ENCODE measurements at places on chromosomes 2 and 18.
A peak's percentile ranks its signal among the peaks of the same experiment; 100 is the strongest.

DNA sequence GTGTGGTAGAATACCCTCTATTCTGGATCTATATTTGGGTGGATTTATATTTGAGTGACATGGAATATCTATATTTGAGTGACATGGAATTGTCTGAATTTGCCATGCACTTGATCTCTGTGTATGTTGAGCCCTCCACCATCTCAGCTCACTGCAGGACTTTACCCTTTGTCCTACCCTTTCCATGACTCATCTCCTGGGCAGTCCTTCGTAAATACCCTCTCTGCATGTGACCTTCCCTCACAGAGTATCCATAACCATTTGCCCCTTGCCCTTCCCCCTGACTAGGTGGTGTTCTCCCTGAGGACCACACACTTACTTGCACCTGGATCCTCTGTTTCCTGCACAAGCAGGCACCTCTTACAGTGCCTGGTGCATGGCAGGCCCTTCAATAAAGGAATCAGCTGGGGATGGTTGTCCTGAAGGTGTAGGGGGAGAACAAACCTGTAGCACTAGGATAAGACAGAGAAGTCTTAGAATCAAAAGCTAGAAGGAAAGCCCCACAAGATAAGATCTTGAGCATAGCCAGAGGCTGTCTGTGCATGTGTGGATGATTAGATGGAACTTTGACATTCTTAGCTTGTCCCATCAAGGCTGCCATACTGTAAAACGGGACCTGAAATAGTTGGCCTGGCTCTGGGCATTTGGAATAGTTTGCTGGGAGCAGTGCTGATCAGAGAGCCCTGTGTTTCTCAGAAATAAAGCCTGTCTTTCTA, 230.4 kb downstream of the FHOD3 start:
- DNase-seq, result no peak

DNA sequence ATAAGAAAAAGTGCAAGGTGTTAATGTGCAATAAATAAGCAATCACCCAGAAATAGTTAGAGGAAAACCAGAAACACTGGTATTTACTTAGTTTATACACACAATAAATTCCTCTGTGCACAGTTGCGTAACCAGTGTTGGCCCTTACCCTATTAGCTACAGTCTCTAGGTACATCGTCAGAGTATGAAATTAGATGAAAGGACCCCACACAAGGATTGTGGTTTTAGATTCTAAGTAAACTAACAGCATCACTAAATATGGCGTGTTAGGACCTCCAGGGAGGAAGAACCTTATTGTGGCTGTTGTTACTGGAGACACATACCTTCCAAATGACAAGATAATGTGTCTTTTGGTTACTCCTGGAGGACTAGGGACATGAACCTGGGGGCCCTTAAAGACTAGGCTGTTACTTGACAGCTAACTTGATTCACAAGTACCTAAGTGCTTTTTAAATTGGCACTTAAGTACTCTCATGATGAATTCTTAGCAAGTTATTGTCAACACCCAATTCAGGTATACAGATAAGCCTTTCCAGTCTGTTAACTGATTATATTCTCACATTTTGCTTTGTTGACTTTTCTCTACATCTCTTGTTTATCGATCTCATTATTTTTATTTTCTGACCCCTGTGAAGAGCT, 115.3 kb downstream of the FEZ2 start:
- no peak for DNase-seq

DNA sequence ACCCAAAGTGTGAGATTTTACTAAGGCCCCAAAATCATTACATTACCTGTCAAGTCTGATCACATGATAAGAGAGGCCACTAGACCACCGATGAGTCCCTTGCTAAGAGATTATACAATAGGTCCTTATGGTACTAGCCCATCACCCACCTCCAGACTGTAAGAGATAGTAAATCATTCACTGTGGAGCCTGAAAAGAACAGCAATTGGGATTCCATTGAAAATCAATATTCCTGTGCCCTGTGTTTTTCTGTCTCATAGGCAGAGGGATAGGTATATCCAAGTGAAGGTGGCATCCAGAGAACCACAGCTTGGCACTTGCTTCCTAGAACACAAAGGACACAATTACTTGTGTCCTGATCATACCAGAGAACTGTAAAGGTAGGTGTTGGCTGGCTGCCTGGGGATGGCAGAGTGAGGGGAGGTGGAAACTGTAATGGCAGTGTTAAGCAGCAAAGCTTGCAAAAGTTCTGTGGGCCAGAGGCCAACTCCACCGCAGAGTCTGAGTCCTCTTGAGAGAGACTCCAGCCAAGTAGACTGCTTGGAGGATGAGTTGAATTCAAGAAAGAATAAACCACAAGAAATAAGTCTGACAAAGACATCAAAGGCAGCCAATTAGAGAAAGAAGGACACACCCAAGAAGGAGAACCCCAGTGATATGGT, 102.0 kb upstream of the PIEZO2 start:
- DNase-seq, result no peak

GRCh38 chr2:171279983-171280790, 119.5 kb upstream of the TLK1 start:
- no peak for DNase-seq

DNA sequence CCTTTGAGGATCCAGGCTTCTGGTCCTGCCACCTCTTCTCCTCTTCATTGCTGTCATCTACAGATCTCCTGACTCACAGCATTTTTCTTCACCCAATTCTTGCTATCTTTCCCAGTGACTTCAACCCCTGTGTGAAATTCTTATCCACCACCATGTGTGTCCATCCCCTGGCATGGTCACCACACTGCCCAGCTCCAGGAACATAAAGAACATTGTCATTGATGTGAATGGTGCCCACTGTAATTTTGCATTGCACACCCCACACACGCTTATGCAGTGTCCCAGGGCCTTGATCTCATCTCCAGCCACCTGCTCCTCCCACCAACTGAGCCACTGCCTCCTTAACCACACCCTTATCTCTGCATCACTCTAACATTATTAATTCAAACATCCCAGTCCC, 85.3 kb downstream of the C1D start:
- DNase-seq, result no peak

GRCh38 chr18:49613641-49614151, 51.8 kb downstream of the LIPG start:
- no peak for DNase-seq

GRCh38 chr2:118642501-118642900, 204.9 kb downstream of the EN1 start:
- DNase-seq, result no peak

- DNase-seq, result no peak
These were observed 1011.8 kb upstream of the CDH2 start for GRCh38 chr18:29188760-29189159.

GRCh38 chr18:62825382-62825781, 110.0 kb downstream of the PHLPP1 start:
- DNase-seq, result no peak

DNA sequence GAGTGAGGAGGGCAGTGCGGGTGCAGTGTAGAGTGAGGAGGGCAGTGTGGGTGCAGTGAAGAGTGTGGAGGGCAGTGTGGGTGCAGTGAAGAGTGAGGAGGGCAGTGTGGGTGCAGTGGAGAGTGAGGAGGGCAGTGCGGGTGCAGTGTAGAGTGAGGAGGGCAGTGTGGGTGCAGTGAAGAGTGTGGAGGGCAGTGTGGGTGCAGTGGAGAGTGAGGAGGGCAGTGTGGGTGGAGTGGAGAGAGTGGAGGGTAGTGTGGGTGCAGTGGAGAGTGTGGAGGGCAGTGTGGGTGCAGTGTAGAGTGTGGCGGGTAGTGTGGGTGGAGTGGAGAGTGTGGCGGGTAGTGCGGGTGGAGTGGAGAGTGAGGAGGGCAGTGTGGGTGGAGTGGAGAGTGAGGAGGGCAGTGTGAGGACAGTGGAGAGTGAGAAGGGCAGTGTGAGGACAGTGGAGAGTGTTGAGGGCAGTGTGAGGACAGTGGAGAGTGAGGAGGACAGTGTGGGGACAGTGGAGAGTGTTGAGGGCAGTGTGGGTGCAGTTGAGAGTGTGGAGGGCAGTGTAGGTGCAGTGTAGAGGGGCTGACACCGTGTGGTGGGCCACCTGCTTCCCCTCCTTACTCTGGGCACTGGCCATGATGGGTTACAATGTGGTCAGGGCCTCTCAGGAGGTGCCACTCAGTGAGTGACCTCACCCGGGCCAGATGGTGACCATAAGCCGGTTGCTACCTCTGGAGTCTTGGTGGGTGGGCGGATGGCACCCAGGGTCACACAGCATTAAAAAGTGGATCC, 28.5 kb downstream of the INPP4A start:
- DNase-seq, result no peak

- DNase-seq, result no peak
These were observed 60.3 kb downstream of the STEAP3 start for GRCh38 chr2:119283873-119284331.

DNA sequence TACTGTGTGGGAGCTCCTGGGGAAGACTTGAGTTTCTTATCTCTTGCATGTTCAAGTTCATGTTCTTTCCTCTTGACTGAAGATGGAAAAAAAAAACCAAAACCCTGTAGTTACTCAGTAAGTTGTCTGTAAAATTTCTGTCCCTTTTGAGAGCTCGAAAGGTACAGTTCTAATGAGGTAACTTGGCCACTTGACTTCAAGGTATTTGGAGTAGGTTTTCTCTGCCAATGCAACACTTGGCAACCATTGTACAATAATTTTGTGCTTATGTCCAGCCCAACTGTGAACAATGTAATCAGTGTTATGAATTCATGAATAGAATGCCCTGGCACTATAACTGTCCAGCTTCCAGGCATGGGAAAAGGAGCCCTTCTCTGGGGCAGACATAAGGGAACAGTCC, 111.0 kb downstream of the LIPG start:
- no peak for DNase-seq

DNA sequence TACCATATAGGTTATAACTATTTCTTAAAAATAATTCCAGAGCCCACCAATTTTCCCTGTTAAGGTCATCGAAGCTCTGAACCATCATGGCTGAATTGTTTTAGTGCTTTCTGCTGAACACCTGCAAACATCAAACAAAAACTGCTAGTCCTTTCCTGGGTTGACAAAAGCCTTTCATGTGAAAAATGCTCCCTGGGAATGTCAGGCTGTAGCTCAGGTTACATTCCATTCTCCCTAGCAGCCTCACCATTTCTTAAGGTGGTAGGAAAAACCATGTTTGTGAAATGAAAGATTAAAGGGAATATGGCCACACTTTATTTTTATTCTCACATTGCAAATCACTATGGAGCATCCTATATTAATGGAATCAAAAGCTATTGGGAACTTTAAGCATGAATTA, 5.7 kb downstream of the TCF4 start:
- no peak for DNase-seq

DNA sequence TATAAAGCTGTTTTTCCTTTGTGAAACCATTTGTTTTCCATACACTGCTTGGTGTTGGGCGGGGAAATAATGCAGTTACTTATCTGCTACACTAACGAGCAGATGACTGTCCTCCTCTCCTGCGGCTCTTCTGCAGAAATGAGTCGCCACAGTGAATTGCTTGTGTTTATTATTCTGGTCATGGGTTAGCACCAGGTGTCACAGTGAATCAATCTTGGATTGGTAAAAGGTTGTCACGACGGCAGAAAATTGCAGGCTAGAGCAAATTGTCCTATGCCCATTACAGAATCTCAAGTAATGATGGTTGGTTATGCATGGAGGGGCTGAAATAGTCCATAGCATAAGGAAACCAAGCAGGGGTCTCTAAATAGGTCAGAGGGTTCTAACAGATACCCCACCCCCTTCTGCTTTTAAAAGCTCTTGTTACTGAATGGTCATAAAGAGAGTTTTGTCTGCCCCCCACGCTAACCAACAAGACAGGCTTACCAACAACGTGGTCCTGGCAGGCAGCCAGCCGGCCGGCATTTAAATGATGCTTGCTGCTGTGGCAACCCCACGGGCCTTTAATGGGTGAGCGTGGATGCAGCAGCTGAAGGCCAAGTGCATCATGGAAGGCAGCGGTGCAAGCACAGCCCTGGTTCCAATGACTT, 29.5 kb downstream of the RAB31 start:
- peak; percentile 14 for DNase-seq

GRCh38 chr18:37661061-37661460, 95.5 kb upstream of the CELF4 start:
- no peak for DNase-seq

- no peak for DNase-seq
These were observed 64.0 kb upstream of the PMAIP1 start for GRCh38 chr18:59835605-59836379.

DNA sequence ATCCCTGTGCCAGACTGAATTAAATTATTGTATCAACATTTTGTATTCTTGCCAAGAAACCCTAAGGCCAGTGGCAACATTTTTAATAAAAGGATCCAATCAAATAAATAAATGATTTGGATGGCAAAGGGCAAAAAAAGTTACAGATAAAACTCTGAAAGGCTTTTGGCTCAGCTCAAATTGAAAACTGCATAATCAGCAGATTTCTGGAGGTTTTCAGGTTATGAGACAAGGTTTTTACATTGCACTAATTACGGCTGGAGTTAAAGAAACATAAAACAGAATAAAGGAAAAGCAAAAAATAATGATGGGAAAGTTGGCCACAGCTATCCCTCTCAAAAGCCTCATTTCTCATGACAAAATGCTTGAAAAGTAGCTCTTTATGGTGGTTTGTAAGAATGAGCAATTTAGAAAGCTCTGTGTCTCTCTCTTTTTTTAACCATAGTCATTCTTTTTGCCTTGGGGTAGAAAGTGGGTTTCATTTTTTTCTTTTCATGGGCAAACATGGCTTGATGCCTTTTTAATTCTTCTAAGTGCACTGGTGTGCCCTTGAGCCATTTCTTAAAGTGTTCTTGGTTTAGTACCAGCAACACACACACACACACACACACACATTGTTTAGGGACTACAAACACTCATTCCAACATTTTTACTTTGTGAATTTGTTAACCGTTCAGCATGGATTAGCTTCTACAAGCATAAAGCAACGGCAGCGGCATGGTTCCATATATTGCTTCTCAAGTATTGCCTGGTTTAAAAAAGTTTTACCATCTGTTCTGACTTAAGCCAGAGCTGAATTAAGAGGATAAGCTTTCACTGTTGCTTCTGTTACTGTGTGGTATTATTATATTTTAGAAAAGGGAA, 747.1 kb upstream of the FSHR start:
- DNase-seq, result no peak

- DNase-seq, result peak; percentile 98
These were observed 29.6 kb downstream of the SH3BP4 start for GRCh38 chr2:234981197-234982095.

- DNase-seq, result no peak
These were observed 236.8 kb downstream of the CLIP4 start for GRCh38 chr2:29351916-29352591.

- peak; percentile 58 for DNase-seq
These were observed 179.0 kb downstream of the KLHL29 start for GRCh38 chr2:23563673-23564614.

DNA sequence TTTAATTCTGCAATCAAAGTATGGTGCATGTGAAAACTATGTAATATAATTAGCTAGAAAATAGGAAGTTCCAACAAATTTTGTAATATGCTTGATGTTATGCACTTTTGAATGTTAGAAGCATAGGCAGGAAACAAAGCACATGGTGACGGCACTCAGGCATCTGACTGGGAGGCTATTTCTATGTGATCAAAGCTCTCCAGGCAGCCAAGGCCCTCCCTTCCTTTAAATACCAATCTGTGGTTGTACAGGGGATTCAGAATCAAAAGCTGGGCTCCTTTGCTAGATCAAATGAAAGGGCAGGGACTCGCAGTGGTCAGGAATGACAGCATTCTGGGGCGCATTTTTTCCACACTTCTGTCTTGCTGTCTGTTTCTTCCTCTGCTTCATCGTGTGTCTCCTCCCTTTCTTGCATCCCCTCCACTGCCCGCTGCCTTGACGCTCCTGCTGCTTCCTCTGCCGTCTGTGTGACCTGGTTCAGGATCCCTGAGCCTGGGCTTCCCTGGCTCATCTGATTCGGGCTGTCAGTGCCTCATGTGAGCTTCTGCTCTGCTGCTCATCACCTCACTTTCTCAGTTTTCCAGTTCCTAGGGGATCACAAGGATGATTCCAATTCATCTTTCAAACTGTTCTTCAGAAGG, 30.9 kb downstream of the TMEM182 start:
- DNase-seq, result no peak

Data from AG09319 (cell line).